CD4-positive, alpha-beta memory T cell (primary cell): ENCODE measurements at places on chromosomes 11 and 22.
A peak's percentile ranks its signal among the peaks of the same experiment; 100 is the strongest.

DNA sequence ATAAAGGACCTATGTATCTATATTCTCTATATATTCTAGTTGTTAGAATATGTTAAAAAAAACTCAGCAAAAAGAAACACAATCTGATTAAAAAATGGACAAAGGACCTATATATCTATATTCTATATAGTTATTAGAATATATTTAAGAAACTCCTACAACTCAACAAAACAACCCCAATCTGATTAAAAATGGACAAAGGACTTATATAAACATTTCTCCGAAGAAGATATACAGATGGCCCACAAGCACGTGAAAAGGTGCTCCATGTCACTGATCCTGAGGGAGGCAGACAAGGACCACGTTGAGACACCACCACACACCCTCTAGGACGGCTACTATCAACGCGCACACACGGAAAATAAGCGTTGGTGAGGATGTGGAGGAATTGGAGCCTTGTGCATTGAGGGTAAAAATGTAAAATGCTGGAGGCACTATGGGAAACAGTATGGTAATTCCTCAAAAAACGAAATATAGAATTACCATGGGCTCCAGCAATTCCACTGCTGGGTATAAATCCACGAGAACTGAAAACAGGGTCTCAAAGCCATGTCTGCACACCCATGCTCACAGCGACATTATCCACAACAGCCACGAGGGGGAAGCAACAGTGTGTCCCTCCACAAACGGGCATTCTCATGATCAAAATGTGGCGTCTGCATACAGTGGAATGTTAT lies 22.7 kb downstream of the YPEL1 start:
- peak; percentile 57 for DNase-seq

DNA sequence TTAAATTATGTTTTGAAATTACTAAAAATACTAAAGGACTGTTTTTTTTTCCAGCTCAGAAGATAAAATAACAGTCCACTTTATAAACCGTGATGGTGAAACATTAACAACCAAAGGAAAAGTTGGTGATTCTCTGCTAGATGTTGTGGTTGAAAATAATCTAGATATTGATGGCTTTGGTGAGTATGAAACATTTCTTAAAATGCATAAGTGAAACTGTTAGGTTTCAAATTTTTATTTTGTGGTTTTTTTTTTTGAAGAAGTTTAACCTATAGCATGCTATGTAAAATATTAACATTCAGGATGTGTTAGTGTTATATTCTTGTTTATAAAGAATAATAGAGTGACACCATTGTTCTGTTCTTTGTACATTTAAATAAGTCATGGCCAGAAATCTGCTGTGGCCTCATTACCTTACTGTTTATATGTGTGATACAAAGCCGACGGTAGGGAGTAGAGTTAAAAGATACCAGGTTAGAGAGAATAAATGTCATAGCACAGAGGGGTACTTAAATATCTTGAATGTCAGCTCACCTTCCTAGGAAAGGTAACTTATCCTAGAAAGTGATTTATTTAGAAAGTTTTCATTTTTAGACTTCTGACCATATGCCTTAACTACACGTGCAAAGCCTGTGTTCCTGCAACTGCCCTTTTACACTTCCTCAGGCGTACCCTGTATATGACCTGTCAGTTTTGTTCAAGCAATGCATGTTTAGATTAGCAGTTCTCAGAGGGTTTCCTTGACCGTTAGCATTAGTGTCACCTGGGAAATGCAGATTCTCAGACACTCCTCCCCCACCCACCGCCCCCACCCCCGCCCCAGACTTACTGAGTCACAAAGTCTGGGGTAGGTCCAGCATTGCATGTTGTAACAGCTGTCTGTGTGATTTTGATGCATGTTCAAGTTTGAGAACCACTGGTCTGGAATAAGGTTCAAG lies 6.3 kb downstream of the FDX1 start:
- DNase-seq, result no peak

DNA sequence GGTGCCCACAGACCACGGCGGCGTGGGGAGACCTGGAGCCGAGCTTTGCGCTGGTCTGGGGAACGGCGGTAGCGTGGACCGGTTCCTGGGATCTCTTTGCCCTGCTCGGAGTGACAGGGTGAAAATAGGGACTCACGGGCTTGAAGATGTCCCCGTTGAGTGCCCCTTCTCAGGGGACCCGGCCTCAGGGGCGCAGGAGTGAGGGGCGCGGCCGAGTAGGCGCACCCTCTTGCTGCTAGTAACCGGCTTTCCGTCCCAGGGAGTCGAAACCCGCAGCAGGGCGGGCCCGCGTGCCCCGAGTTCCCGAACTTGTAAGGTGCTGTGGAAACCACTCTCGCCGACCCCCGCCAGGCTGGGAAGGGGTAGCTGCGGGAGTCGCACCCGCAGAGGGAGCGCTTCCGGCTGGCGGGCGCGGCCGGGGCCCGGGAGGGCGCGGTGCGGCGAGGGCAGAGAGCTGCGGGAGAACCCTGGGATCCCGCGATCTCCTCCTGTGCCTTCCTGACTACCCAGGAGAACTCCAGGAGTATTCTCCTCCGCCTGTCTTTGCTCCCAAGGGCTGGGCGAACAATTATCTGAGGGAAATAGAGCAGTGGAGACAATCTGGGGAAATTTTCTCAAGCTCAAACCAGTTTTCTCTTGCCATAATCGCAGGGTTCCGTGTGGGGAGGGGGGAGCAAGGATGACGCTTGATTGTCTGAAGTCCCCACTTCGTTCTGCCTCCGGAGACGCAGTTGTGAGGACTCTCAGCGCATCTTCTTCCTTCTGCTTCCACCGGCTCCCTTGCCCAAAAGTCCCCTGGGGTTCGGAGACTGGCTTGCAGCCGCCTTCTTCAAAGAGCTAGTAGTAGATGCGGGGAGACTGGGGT lies 666 bp downstream of the NELL1 start:
- no peak for DNase-seq

DNA sequence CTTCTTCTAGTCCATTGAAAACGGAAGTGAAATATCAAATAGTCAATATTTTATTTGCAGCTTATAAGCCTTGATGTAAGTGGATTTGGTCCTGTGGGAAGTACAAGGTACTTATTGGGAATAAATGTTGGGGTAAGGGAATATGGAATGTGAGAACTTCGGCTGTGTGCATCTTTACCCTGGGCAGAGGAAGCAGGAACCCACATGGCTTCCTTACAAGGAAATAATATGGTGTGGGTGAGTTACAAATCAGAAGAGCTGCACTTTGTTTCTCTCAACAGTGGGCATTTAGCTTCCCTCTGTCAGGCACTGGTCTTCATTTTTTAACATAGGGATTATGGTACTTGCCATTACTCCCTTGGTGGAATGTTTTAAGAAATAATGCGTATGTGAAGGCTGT lies 77.9 kb downstream of the SCN3B start:
- no peak for DNase-seq

DNA sequence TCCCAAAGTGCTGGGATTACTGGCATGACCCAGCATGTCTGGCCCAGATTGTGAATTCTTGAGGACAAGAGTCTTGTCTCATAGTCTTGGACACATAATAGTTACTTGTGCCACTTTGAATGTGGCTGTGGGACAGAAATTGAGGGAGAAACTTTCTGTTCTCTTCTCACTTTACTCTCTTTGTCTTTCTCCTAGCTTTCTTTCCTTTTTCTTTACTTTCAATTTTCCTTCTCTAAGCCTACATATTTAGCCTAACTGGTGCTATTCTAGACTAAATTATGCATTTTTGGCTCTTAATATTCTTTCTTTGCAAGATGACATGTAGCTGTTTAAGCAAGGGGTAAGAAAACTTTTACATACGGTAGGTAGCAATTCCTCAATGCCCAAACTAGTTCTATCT lies 33.2 kb downstream of the HORMAD2 start:
- DNase-seq, result no peak

DNA sequence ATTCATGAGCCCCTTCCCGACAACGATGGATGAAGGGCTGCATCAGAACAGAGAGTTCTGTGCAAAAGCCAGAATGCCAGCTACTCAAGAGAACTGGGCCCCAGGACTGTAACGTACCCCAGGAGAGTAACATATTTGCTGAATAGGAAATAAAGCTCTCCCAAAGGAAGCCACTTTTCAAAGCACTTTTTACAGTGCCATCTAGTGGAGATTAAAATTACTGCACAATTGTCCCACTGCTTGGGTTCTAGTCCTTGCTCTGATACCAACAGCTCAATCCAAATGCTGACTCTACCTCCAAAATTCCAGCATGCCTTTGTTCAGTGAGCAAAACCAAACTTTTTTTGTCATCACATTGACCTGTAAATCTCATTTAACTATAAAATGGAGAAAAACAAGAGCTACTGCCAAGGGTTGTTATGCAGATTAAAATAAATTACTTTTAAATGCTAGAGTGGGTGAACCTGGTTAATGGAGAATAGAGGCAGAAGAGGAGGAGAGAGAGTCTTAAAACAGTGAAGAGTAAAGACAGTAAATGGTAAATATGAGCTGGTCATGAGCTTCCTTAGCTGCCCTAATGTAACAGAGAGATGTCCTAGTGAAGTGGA lies 87.6 kb upstream of the FSHB start:
- DNase-seq, result peak; percentile 4

- no peak for DNase-seq
Measured at GRCh38 chr11:78560153-78560552, 14.5 kb downstream of the NARS2 start.

GRCh38 chr11:121389651-121390050 lies 62.5 kb upstream of the SORL1 start:
- no peak for DNase-seq

GRCh38 chr11:5200582-5200981 lies at the start of gene OR51V1:
Gene OR51V1, minus strand, starts transcription at chr11:5200682. Its CDS starts 0 bp downstream, at chr11:5200682.
- no peak for DNase-seq

DNA sequence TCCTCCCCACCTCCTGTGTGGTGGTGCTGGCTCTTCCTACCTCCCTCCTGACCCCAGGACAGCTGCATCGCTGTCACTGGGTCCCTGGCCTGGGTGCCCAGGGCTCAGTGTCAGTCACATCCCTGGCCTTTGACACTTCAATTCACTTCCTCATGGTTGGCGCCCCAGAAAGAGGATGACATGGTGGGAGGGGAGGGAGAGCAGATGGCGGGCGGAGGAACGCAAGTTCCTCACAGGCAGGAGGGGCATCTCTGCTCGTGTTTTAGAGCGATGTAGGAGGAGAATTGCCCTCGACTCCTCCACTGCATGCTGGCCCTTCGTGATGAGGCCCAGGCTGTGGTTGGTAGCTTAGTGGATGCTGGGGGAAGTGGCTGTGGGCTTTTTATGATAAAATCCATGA lies 35.1 kb upstream of the KRTAP5-7 start:
- no peak for DNase-seq

GRCh38 chr11:112268406-112268805 lies 7.7 kb upstream of the PLET1 start:
- DNase-seq, result no peak

GRCh38 chr11:119623682-119624081 lies 105.3 kb downstream of the NECTIN1 start:
- DNase-seq, result no peak

DNA sequence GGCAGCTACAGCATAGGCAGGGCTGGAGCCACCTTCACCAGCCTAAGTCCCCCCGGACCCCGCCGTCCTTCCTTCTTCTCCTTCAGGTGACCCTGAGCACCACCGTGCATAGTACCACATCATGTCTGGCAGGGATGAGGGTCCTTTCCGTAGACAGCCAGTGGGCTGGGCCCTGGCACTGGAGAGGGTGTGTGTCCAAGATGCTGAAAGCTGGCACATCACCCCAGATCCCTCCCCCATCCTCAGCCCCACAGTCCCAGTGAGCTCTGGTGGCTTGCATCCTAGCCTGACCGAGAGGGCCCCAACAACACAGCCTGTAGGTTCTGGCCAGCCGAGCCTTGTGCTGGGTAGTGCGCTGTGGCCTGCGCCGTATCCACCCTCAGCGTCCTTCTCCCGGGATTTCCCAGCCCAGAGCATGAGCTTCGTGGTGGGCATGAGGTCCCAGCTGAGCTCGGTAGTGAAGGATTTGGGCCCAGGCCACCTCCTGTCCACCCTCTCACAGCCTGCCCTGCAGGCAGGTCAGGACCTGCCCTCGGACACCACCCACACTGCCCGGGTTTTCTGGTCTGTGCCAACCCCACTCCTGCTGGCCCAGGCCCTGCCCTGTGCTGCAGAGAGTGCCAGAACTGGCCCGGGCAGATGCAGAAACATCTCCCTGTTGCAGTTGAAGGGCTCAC lies 1124.3 kb downstream of the BRD1 start:
- no peak for DNase-seq

- DNase-seq, result no peak
Measured at GRCh38 chr22:21641417-21641788, 699 bp upstream of the SDF2L1 start.

GRCh38 chr11:29318134-29318845 lies 698.5 kb downstream of the KCNA4 start:
- no peak for DNase-seq
